ENCODE measurements at places on chromosomes 12 and 14.

GRCh38 chr14:50398189-50398580 lies 1.5 kb upstream of the CDKL1 start:
- no peak for DNase-seq

GRCh38 chr14:98477935-98478334 lies 794.1 kb downstream of the BCL11B start:
- no peak for DNase-seq

DNA sequence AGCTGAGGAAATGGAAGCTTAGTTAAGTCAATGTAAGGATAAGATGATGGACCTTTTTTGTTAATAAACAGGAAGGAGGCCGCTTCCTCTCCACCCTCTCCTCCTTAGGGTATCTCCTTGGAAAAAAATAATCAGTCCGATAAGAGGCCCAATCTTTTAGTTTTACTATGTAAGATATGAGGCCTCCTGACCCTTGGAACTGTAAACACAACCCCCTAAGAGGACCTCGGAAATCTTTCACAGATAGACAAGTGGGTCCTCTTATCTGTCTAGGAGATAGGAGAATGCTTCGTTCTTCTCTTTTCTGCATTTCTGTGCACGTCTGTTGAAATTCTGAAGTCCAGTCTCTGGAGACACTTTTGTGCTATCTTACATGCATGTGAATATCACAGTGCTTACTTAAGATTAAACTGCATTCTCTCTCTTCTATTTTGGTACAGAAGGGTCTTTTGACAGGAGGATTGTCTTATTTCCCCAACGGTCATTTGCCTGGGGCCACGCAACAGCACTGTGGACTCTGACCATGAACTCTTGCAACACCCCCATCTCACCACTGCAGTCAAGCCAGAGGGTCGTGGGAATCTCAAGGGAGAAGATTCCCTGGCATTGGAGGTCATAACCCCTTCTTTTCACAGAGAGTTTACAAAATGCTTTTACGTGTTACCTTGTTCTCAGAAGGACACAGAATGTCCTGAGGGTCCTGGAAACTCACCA lies 313.0 kb upstream of the RTL1 start:
- DNase-seq, result no peak

DNA sequence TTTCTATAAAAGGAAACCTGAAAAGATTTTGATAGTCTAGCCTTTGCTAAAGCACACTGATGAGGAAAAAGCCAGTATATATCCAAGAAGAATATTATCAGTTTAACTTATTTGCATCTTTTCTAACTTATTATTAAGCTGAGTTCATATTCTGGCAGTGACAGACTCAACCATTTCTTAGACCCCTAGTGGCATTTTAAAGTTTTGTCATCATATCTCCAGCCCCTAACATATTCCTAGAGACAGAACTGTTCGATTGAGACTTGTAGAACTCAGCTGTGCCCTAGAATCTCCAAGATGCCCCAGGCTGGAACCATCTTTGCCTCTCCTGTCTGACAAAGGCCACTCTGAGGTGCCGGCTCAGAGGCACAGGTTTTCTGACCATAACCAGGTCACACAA lies 365.6 kb downstream of the NELL2 start:
- DNase-seq, result no peak

DNA sequence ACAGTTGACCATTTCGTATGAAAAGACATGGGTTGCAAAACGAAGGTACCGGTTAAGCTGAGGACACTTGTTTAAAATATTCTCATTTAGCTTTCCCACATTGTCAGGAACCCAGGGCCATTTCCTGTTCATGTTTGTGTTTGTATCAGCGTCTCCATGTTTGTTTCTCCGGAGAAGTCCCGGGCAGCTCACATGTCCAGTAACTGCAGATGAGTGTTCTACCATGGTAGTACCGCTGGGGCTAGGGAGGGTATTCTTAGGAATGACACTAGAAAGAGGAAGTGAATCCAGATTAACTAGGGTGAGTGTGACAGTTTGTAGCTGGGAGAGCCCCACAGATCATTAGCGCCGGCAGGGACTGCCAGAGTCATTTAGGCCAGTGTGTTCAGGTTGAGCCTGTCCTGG lies 50.0 kb upstream of the EVL start:
- DNase-seq, result no peak

DNA sequence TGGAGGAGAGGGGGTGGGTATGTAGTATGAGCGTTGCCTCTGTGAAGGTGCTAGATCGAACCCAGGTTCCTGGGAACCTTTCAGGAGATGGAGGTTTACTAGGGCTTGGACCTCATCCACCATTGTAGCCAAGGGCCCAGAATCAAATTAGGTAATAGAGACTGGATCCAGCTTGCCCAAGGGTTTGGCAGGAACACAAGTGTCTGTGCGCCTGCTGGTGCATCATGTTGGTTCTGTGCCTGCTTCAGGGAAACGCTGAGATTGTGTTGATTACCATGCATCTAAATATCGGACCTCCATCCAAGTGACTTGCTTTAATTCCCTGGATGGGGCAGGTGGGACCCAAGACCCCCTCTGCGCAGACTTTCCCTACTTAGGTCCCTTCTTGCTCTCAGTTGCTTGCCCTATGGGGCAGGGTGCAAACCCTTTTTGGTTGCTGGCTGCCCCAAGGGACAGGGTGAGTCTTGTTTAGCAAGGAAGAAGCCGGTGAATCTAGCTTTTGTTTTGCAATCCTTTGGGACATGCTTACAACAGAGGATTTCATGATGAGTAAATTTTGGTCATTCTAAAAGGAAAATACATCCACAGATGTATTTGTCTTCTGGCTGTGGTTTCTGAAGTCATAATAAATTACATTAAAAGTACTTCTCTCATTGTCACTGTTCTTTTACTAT lies 189.8 kb upstream of the PRICKLE1 start:
- no peak for DNase-seq

GRCh38 chr14:21026988-21027315 lies 2.1 kb upstream of the NDRG2 start:
- no peak for DNase-seq

DNA sequence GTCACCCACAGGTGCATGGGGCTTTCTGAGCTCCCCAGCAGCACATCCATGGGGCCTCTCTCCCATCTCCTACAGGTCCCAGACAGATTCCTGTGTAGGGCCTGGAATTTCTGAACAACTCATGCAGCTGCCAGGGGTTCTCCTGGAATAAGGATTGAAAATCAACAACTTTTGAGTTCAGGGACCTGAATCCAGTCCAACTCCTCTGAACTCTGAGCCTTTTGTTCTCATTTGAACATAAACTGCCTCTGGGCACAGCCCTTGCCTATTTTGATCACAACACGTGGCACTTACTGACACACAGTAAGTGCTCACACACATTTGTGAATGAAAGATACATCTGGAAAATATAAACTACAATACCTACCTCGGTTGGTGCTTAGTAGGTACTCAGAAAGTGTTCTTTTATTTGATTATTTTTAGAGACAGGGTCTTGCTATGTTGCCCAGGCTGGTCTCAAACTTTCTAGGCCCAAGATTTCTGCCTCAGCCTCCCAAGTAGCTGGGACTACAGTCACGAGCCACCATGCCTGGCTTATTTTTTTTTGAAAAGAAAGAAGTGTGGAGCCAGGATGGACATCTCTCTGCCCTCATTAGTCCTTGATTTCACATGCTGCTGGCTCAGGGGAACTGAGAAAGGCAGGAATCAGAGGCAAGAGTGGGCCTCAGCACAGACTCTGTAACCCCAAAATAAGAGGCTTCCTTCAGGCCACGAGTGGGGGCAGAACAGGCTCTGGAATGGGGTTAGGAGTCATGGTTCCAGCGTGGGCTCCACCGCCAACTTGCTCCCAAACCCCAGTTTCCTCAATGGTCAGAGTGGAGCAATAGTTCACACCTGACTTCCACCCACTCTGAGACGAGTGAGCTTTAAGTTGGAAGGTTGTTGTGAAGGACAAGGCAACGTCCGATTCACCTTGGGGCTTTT lies 27.0 kb downstream of the SYNE3 start:
- no peak for DNase-seq

DNA sequence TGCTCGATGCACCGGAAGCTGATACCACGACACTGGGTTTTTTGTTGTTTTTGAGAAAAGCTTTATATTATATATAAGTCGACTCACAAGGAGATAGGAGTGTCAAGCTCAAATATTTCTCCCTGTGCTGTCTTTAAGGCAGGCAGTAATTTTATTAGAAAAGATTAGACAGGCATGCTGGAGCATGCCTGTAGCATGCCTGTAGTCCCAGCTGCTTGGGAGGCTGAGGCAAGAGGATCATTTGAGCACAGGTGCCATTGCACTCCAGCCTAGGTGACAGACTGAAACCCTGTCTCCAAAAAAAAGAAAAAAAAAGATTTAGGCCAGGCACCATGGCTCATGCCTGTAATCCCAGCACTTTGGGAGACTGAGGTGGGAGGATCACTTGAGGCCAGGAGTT lies 51.8 kb downstream of the GNS start:
- no peak for DNase-seq

Data from WERI-Rb-1 (cell line).